Activated T-cell treated with anti-CD3 and anti-CD28 coated beads, Interleukin-2, amount 50 U/mL, for 48 hours (primary cell): ENCODE measurements at places on chromosomes 1 and 21.
A peak's percentile ranks its signal among the peaks of the same experiment; 100 is the strongest.

- DNase-seq: no peak
Measured at GRCh38 chr1:45945426-45945825, 142.0 kb downstream of the MAST2 start.

DNA sequence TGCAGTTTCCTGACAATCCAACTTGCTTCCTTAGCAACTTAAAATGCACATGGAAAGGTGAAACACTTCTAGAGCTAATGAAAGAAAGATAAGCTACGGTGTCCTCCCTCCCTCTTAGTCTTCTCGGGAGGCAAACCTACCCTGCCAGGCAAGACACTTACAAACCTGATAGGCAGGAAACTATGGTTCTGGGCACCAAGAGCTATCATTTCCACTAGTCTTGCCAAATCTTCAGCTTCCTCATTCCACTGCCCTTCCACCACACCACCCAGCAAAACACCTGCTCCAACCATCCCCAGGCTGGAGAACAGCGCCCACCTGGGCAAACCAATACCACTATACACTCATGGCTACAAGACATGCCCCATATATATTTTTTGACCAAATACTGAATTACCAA is 15.2 kb downstream of the NDC1 start:
- DNase-seq: no peak

DNA sequence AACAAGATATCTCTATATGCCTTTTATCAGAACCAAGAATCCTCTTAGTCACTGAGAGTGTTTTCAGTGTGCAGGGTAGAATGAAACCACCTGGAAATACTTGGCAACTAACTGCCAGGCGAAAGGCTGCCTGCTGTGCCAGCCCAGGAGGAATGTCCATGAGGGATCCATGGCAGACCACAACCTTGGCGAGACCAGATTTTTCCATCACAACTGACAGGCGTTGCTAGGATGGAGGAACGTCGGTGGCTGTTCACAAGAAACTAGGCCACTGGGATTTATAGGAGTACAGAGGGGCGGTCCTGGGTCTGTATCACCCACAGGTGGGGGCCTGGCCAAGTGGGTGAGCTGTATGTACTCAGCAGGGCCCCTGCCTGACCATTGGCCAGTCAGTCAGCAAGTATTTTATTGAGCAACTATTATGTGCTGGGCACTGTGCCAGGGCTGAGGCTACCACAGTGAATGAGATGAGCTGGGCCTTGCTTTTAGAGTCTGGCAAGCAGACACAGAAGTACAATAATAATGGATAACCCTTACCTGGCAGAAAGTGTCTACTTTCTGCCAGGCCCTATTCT is 199.4 kb downstream of the FOXD2 start:
- no peak for DNase-seq

GRCh38 chr1:35925741-35926140 is 5.2 kb upstream of the AGO3 start:
- no peak for DNase-seq

GRCh38 chr1:213772128-213773063 is 215.4 kb upstream of the PROX1 start:
- DNase-seq: no peak

DNA sequence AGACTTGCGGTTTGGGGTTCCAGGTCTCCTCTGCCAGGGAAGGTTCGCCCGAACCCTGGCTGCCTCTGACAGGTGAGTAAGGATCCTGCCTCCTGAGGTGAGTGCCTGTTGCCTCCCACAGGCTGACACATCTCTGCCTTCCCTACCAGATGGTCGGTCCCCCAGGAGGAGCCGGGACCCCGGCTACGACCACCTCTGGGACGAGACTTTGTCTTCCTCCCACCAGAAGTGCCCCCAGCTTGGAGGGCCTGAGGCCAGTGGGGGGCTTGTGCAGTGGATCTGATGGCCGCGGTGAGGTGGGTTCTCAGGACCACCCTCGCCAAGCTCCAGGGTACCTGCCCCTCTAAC is 7.6 kb downstream of the PERM1 start:
- no peak for DNase-seq

DNA sequence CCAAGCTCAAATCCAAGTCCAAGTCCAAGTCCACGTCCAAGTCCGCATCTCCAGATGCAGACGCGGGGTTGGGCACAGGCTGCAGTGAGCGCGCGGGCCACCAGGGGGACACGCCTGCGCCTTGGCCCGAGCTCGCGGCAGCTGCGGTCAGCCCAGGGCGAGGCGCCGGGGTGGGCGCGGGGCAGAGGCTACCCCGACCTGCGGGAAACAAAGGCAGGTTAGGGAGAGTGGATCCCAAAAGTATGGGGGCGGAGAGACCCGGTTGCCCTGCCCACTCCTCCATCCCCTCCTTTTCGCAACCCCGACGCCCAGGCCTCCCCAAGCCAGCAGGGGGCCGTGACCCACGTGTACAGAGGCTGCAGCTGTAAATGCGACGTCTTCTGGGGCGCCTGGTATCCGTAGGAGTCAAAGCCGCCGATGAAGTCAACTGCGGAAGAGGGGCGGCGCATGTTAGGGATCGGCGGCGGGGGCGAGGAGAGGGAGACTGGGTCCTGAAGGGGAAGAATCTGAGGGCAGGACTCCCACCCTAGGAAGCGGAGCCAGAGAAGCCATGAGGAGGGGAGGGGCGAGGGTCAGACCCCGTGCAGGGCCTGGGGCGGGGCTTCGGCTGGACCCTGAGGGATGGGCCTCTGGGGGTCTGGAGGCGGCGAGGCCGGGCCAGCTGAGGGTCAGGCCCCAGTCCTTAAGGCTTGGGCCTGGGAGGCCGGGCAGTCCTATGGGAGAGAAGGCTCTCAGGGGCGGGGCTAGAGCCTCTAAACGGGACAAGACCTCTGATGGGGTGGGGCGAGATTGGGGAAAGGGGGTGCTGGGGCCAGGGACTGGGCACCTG is 58.0 kb downstream of the NKAIN1 start:
- DNase-seq: peak; percentile 77

GRCh38 chr1:215360031-215360430 is 207.1 kb upstream of the KCTD3 start:
- DNase-seq: no peak

DNA sequence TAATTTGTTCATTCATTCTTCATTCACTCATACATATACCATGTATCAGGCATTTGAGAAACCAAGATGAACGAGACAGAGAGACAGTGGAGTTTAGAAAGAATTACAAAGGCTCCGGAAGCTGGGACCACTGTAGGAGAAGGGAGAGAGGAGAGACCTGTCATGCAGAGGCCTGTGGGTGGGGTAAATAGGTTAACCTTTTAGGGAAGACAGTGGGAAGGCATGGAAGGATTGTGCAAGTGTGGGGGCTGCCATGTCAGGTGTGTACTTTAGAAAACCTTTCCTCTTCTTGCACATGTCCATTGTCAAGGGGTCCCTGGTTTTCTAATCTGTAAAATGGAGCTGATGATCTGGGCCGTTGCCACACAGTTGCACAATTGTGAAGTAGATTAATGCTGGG is 44.2 kb upstream of the POU3F1 start:
- no peak for DNase-seq

DNA sequence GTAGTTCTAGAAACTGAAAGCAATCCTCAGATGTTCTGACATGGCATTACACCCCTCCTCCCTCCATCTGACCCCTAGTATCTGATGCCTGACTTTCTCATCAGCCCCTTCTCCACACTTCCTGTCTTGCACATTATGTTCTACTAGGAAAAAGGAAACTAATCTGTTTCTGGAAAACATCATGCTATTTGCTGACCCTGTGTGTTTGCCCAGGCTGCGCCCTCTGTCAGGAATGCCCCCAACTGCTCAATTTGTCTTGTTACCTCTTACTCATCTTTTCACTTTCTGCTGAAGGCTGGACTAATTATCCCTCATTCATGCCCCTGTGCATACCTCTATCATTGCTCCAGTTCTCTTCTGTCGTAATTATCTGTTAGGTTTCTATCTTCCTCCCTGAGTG is 37.5 kb upstream of the DAB1 start:
- DNase-seq: no peak

- DNase-seq: no peak
Measured at GRCh38 chr1:57675776-57676175, 251.9 kb upstream of the DAB1 start.

GRCh38 chr1:180923887-180924286 is 11.2 kb downstream of the KIAA1614 start:
- DNase-seq: no peak

DNA sequence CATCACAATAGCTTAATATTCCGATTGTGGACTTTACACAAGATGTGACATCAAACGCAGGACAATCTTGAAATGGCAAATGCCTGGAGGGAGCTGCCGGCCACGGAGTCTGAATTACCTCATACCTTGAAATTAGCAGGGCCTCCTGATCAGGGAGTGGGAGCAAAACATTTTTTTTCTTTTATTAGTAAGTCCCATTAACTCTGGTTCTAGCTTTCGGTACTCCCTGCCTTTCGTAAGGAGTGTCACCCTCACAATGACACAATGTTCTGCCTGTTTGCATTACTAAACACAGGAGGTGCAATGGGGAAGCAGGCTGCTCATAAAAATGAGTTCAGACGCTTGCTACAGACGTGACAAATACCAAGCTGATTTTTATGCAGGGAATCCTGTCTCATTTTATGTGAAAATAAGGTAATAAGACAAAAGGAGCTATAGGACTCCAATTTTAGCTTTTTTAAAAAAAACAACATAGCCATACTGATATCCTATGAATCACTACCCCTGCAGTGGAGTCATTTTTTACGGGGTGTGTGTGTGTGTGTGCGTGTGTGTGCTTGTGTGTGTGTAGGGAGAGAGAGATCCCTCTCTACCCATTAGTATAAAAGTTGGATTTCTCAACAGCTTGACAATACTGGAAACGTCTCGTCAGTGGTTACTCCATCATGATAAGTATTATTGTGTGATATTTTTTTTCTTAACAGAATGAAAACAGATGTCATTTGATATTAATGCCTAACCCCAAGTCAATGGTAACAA is 205.1 kb upstream of the RUNX1 start:
- no peak for DNase-seq

GRCh38 chr1:10906866-10907519 is 105.5 kb upstream of the TARDBP start:
- DNase-seq: no peak

DNA sequence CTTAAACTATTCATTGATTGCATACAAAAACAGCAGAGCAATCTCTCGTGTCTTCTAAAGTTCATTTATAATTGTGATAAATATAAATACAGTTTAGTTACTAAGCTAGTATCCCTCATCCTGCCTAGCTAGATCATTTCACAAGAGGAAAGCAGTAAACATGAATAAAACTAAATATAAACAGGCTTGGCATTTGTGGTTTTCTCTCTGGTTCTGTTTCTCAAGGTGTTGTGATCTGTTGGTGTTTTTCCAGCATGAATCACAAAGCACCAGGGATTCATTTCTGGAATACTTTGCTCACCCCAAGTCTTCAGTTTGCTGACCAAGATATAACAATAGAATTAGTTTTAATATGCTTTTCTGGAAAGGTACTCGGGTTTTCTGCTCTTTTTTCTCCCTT is 32.7 kb upstream of the GLIS1 start:
- DNase-seq: no peak

GRCh38 chr21:44927587-44928461 is 7.1 kb upstream of the ITGB2 start:
- DNase-seq: peak; percentile 91

- DNase-seq: no peak
Measured at GRCh38 chr1:178411756-178412399, 84.9 kb downstream of the CLEC20A start.

DNA sequence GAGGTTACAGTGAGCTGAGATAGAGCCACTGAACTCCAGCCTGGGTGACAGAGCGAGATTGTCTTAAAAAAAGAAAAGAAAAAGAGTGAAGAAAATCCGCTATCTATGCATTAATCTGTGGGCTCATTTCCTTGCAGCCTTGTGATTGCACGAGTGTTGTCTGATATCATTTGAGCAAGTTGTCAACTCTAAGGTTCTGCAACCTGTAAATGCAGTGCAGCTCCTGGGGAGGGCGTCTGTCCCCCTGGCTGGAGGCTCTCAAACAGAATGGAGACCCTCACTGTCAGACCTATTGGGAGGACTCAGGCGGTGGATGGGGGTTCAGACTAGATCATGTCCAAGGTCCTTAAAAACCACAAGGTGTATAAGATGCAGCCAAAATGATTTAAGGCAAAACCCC is 6.2 kb downstream of the CORT start:
- DNase-seq: no peak

- no peak for DNase-seq
Measured at GRCh38 chr21:46636550-46637285, 1.2 kb downstream of the PRMT2 start.

GRCh38 chr1:39615086-39615673 is 24.3 kb downstream of the HEYL start:
- no peak for DNase-seq

DNA sequence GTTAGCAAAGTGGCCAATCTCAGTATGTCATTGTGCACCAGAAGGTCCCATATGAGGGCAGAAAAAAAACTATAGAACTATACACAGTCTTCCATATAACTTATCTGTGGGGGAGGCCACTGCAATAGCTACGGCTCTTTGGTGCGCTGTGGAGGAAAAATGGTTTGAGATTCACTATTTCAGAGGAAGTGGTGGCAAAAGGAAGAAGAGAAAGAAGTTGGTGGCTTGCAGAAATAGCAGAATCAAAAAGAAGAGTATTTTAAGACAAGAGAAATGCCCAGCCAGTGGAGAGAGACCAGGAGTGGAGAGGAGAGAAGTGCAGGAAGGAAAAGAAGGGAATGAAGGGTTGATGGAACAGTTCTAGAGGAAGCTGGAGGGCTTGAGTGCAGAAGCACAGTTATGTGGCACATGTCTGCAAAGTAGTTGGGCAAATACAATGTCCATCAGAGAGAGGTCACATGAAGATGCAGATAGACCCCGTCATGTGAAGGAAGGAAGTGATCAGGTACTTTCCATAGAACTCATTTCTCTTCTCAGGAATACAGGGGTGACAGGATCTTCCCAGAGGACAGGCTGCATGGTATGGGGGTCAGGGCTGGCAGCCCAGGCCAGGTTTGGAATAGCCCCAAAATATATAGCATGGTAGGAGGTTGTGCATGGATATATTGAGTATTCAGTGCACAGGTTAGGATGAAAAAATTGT is 64.6 kb downstream of the RUNX1 start:
- peak; percentile 27 for DNase-seq

- no peak for DNase-seq
Measured at GRCh38 chr1:115218034-115218405, 120.0 kb downstream of the NGF start.

GRCh38 chr1:87117761-87118368 is 203.4 kb downstream of the HS2ST1 start:
- DNase-seq: no peak

DNA sequence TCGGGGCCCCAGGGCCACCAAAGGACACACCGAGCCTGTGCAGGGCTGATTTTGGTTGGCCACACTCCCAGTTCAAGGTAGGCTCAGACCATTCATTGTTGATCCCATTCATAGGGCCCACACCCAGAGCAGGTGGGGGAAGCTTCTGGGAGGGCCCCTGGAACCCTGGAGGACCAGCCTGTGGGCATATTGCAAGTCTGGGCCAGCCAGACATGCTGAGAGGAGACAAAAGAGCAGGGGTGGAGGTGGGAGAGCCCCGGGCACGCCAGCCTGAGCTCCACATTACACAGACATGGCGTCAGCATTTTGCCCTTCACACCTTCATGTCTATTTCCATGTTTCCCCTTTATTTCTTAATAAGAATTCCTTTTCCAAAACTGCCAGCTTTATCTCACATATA is 25.7 kb downstream of the PMVK start:
- DNase-seq: no peak

GRCh38 chr1:228902781-228903433 is 167.6 kb downstream of the RHOU start:
- DNase-seq: no peak
